HCT116 (cell line): ENCODE measurements at places on chromosomes 6 and 20. TPM values are rescaled to one million over a fixed set of nuclear protein-coding genes. Genes with fewer than 3 reads are reported as not detected.

GRCh38 chr6:24907919-24908649 lies 27.7 kb downstream of the RIPOR2 start:
- H3K4me1 ChIP-seq: no peaks in the 10 kb centered on the region
- H3K4me3 ChIP-seq: no peak overlapping the region
- no peaks in the 10 kb centered on the region for H3K36me3 ChIP-seq
- H3K27me3 ChIP-seq: peaks cover 4% of the 10 kb centered on the region; the same call in 1 of the 2 replicates

DNA sequence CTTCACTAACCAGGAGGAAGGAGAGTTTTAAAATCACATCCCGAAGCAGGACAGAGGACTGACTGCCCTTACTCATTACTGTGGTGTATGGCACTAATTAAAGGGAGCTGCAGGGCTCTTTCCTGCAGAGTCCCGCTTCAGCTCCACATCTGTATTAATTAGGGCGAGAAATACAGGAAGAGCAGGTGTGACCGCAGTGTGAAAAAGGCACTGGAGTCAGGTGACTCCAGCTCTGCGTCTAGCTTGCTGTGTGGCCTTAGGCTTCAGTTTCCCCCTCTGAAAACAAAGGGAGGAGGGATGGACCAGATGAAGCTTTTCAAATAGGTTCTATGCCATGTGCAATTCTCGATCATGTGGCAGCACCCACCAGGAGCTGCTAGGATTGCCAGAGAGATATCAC lies 34.0 kb downstream of the KIAA1755 start:
- no peak overlapping the region for H3K27ac ChIP-seq
- no peaks in the 10 kb centered on the region for H3K36me3 ChIP-seq
- no peaks in the 10 kb centered on the region for H3K27me3 ChIP-seq

DNA sequence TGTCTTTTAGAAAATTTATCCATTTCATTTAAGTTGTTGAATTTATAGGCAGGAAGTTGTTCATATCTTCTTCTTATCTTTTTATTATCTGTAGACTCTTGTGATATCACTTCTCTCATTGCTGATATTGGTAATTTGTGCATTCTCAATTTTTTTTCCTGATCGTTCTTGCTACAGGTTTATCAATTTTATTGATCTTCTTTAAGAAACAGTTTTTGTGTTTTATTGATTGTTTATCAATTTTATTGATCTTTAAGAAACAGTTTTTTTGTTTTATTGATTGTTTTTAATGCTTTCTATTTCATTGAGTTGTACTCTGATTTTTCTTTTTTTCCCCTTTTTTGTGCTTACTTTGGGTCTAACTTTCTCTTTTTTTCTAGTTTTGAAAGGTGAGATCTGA lies 23.8 kb upstream of the SLC22A2 start:
- no peak overlapping the region for H3K27ac ChIP-seq
- no peaks in the 10 kb centered on the region for H3K4me1 ChIP-seq
- no peak overlapping the region for H3K4me3 ChIP-seq
- no peaks in the 10 kb centered on the region for H3K27me3 ChIP-seq

- peaks cover 34% of the 10 kb centered on the region for H3K27me3 ChIP-seq
- no peak overlapping the region for H3K27ac ChIP-seq
These were observed 74.5 kb upstream of the SRSF6 start for GRCh38 chr20:43383026-43383795.

DNA sequence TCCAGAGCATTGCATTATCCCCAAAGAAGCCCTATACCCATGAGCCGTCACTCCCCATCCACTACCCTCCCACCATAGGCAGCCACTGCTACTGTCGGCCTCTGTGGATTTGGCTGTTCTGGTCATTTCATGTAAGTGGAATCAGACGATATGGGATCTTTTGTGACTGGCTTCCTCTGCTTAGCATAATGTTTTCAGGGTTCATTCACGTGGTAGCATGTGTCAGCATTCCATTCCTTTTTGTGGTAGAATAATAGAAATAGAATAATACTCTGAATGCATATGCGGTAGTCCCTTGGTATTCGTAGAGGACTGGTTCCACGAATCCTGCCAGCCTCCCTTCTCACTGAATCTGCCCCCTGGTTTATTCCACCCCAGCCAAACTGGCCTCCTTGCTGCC lies 402.6 kb upstream of the SULF2 start:
- no peak overlapping the region for H3K27ac ChIP-seq
- no peak for DNase-seq
- no peaks in the 10 kb centered on the region for H3K4me1 ChIP-seq
- no peaks in the 10 kb centered on the region for H3K36me3 ChIP-seq
- H3K4me3 ChIP-seq: no peak overlapping the region

DNA sequence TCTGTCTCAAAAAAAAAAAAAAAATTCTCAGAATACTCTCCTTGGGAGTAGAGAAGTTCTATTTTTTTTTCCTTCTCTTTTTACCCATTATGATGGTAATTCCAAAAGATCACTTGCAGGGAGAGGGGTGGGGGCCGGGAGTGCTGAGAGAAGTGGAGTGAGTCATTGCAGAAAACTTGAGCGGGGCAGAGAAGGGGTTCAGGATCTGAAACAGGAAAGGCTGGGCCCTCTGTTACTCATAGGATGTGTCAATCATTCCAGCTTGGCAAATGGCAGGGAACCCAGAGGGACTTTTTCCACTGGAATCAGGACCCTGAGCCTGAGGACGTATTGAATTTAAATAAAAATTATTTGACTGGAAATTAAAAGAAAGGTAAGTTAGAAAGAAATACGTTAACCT lies 111.4 kb upstream of the ARMC2 start:
- DNase-seq: peak; percentile 78
- no peaks in the 10 kb centered on the region for H3K27me3 ChIP-seq
- peak overlapping the region; percentile 68; the same call in 1 of the 2 replicates for H3K27ac ChIP-seq
- peak overlapping the region; percentile 14 for H3K4me3 ChIP-seq

DNA sequence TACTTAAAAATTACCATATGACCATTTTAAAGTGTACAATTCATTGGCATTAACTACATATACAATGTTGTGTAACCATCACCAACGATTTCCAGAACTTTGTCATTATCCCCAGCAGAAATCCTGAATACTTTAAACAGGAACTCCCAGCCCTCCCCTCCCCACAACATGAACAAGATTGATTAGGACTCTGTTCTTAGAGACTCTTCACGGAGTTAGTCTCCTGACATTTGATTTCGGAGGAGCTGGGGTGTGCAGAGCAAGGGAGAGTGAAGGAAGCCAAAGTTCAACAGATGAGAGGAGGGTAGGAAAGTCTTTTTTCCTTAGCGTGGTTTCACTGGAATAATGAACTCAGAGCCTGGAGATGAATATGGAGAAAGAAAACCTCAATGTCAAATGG lies 17.2 kb upstream of the QKI start:
- H3K36me3 ChIP-seq: no peaks in the 10 kb centered on the region
- H3K4me1 ChIP-seq: peaks cover 16% of the 10 kb centered on the region
- H3K4me3 ChIP-seq: no peak overlapping the region
- no peaks in the 10 kb centered on the region for H3K27me3 ChIP-seq

GRCh38 chr6:129717277-129717676 lies 7.3 kb upstream of the ARHGAP18 start:
- H3K4me1 ChIP-seq: peaks cover 12% of the 10 kb centered on the region
- no peaks in the 10 kb centered on the region for H3K27me3 ChIP-seq
- H3K36me3 ChIP-seq: no peaks in the 10 kb centered on the region
- peak overlapping the region; percentile 25; the same call in 1 of the 2 replicates for H3K27ac ChIP-seq
- no peak overlapping the region for H3K4me3 ChIP-seq

The WFDC2 gene
- 1.1 TPM for total RNA-seq

DNA sequence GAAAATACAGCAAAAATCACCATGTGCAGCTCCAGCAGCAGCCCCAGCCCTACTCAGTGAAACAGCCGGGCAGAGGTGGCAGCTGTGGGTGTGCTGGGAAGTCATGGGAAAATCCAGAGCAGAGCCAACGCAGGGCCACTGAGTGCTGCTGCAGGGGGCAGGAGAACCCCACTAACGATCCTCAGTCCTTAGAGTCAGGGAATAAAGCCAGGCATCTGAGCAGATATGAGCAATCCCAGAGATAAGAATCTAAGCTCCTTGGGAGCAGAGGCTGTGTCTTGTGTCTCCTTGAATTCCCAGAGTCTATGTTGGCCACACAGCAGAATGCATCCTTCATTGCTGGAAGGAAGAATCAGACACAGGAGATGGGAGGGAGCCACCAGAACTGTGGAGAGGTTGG lies 493.1 kb upstream of the MAP3K7 start:
- no peak for DNase-seq
- no peaks in the 10 kb centered on the region for H3K4me1 ChIP-seq
- no peak overlapping the region for H3K4me3 ChIP-seq

- H3K4me3 ChIP-seq: no peak overlapping the region
- no peak for DNase-seq
- H3K27ac ChIP-seq: peak overlapping the region; percentile 82; the same call in 1 of the 2 replicates
- H3K36me3 ChIP-seq: no peaks in the 10 kb centered on the region
These were observed 15.1 kb upstream of the ZNF217 start for GRCh38 chr20:53608456-53609452.

DNA sequence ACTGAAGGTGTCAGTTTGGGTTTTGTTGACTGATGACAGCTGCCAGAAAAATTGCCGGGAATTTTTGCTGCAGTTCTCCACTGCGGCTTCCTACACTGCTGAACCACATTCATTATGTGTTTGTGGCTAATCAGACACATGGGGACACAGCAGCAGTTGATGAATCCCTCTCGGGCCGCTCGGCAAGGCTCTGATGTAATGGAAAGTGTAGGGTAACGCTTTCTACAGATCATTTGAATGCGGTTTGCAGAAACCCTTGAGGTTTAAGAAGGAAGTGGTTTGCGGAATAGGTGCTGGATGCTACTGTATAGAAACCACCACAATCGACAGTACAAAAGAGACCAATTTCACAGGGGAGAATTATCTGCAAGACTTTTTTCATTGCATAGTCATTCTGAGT lies 138.7 kb upstream of the SASH1 start:
- DNase-seq: no peak
- H3K27me3 ChIP-seq: no peaks in the 10 kb centered on the region
- H3K4me1 ChIP-seq: no peaks in the 10 kb centered on the region
- H3K4me3 ChIP-seq: no peak overlapping the region
- no peak overlapping the region for H3K27ac ChIP-seq
- no peaks in the 10 kb centered on the region for H3K36me3 ChIP-seq

DNA sequence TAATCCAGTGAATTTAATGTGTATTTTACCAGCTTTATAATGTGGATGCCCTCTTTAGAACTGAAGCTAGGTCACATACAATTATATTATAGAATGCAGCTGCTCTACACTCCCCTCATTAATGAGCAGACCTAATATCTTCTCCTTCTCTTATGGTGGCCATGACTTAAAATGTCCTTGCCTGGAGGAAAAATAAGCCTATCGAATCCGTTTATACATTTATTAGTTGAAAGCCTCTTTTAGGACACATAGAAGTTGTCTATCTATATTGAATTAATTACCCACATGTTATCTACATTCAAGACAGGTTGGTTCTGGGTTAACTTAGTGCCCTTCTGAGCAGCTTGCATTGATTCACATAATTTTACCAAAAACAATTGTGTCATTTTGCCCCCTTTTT lies 1716.8 kb downstream of the HACE1 start:
- no peaks in the 10 kb centered on the region for H3K27me3 ChIP-seq
- H3K36me3 ChIP-seq: no peaks in the 10 kb centered on the region
- H3K27ac ChIP-seq: no peak overlapping the region

DNA sequence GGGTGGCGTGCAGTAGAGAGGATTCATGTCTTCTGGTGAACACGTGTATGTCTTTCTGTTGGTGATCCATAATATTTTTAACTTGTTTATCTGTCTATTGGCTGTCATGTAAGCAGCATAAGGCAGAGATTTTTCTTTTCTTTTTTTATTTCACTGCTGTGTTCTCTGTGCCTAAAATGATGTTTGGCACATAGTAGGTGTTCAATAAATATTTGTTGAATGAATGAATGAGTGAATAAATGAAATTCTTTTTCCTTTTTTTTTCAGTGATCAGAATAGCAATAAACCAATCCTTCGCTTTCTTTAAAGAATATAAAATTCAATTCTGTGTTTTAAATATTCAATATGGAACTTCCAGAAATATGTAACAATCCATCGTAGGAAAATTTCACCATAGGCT lies 30.0 kb downstream of the MAK start:
- H3K27me3 ChIP-seq: no peaks in the 10 kb centered on the region
- H3K4me3 ChIP-seq: no peak overlapping the region
- DNase-seq: no peak
- H3K36me3 ChIP-seq: no peaks in the 10 kb centered on the region

The PROKR2 gene
- not detected for total RNA-seq

GRCh38 chr20:17714597-17714996 lies 14.8 kb downstream of the BANF2 start:
- no peaks in the 10 kb centered on the region for H3K27me3 ChIP-seq
- H3K4me1 ChIP-seq: no peaks in the 10 kb centered on the region
- H3K27ac ChIP-seq: no peak overlapping the region
- H3K36me3 ChIP-seq: no peaks in the 10 kb centered on the region

The CDC40 gene
- 26.2 TPM for total RNA-seq

The MAFB gene
- 0.22 TPM for total RNA-seq

DNA sequence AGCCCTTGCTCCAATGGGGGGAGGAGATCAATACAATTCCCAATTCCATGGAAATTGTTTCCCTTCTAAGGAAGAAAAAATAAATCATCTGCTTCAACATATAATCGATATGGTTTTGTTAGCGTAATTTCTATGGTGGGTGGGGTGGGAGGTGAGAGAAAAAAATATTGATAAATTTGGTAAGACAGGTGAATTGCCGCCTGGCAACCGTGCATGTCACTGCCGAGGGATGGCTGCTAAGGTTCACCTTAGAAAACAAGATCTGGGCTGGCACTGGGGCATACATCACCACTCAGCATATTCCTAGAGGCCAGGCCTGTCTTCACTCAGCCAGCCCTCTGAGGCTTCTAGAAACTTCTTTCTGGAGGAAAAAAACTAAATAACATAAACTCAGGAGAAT lies 104.1 kb downstream of the ZNF217 start:
- no peak for DNase-seq
- no peak overlapping the region for H3K4me3 ChIP-seq
- H3K4me1 ChIP-seq: no peaks in the 10 kb centered on the region
- H3K27me3 ChIP-seq: no peaks in the 10 kb centered on the region
- no peak overlapping the region for H3K27ac ChIP-seq

- no peaks in the 10 kb centered on the region for H3K27me3 ChIP-seq
- H3K27ac ChIP-seq: no peak overlapping the region
- no peak overlapping the region for H3K4me3 ChIP-seq
- H3K36me3 ChIP-seq: no peaks in the 10 kb centered on the region
- DNase-seq: no peak
These were observed 54.5 kb upstream of the TENT5A start for GRCh38 chr6:81806793-81807565.

DNA sequence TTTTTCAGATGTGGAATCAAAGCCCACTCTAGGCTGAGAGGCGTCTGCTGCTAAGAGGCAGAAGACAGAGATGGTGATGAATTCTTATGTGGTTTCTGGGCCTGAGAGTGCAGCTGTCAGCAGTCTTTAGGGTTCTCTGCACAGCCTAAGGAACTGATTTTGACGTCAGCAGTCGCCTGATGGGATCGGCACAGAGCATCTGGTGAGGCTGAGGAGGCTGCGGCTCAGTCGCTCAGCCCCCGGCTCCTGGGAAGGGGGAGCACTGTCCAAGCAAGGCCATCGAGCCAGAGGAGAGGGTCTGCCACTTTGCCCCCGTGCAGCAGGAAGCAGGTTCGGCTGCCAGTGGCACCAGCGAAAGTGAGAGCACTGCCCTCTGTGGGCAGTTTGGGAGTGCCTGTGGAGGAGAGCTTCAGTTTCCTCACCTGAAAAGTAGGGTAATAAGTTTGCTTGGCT lies 92.5 kb downstream of the TCP11 start:
- no peaks in the 10 kb centered on the region for H3K36me3 ChIP-seq
- no peaks in the 10 kb centered on the region for H3K27me3 ChIP-seq
- no peaks in the 10 kb centered on the region for H3K4me1 ChIP-seq
- H3K4me3 ChIP-seq: no peak overlapping the region
- no peak for DNase-seq
